Amniotic stem cell (primary cell): ENCODE measurements at places on chromosomes 3 and 15.

- DNase-seq = no peak
Measured at GRCh38 chr15:77034695-77035489, 36.0 kb downstream of the TSPAN3 start.

GRCh38 chr3:13548696-13549622 lies at the start of gene FBLN2:
Gene FBLN2, plus strand, starts transcription at chr3:13549125. Its CDS starts 21,231 bp downstream, at chr3:13570356.
- DNase-seq = no peak

DNA sequence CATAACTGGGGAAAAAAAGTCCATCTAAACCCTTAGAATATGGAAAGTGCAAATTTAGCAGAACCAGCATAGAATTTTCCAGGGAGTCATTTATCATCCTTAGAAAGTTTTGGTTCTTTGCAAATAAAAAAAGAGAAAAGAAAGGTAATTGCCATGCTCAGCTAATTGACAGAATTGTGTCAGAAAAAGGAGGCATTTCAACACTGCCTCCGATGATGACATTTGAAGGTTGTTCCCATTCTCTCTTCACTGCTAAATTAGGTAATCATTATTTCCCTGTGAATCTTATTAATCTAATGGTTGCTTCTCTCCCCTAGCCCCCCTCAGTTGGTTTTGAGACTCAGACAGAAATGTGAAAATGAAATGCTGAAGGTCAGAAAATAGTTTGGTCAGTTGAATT lies 139.2 kb downstream of the PDCD6IP start:
- no peak for DNase-seq

DNA sequence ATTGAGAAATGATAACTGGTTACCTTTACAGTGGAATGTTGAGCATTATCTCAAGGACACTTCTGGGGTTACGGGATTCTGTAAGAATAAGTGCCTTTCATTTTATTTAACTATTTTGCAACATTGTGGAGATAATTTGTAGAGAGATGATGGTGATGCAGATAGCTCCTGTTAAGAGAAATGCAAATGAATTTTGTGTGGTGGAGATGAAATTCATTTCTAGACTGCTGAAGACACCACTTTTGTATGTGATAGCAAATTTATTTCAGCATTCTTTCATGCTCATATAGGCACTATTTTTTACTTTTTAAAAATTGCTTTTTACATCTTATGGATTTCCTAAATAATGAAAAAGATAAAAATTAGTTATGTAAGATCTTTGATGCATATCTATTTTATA lies 463.3 kb upstream of the CBLB start:
- DNase-seq = no peak

GRCh38 chr3:153456833-153457545 lies 295.0 kb downstream of the RAP2B start:
- DNase-seq = no peak

GRCh38 chr3:148729476-148730055 lies 31.9 kb downstream of the AGTR1 start:
- DNase-seq = no peak

DNA sequence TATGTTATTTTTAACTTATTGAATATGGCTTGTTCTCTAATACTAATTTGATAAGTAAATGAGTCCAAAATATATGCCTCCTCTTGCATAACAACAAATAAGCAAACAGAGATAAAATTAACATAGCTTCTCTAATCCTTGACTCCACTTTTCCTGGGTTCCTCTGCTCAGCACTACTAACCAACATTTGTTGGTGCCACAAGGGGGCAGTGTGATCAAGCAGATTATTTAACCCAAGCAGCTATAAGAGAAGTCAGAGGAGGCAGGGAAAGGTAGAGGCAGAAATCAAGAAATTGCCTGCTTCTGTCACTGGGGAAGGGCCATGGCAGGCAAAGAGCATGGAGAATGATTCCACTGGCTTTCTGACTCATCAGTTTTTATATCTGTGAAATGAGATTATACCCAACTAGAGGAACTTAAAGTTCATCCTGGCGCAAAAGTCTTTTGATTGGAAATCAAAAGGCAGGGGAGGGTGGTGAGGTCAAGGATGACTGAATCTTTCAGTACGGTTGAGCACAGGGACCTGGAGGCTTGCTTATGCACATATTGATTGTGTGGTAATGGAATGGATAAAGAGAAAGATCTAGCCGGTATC lies 152.2 kb downstream of the IGSF11 start:
- no peak for DNase-seq

DNA sequence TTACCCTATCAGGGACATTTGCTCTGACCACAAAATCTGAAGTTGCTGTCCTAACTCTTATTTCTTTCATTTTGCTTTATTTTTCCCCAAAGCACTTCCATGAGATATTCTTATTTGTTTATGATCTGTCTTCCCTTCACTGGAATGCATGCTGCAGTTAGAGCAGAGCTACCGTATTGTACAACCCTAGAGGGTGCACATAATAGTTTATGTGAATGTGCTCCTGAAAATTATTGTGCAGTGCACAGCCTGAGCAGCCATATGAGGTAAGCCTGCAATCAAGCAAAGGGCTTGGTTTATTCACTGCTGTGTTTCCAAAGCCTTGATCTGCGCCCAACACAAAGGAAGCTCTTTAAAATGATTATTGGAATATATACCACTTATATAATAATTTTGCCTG lies 120.3 kb upstream of the CADPS start:
- no peak for DNase-seq

DNA sequence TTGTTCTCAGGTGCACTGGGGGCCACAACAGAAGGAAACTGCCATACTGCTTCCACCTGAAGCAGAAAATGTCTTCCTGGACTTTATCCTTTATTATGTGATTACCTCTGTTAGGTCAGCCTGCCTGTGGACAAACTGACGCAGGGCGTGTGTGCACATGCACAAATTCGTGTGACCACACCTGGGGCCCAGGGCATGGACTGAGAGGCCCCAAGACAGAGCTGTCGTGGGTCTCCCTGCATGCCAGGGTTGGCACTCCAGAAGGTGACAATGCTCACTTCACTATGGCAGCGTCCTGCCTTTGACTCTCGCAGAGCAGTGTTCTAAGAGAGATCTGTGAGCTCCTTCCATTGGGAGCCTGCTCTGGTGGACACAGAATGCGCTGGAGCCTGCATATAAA lies 34.5 kb downstream of the CCDC12 start:
- no peak for DNase-seq

DNA sequence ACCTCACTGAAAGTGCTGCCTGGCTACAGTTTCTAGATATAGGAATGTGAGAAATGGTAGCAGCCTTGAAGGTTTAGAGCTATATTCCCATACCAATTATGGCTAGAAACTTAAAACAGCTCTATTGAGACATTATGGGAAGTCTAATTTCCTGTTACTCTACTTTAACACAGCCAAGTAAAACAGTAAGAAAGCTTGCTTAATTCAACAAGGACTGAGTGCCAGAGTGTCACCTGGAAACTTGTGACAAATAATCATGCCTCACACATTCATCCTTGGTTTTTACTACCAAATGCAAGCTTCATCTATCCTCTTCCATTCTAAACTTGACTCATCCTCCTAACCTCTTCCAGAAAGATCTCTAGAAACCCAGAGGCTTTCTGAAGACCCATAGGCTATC lies 41.7 kb downstream of the UBE3A start:
- no peak for DNase-seq

- DNase-seq = no peak
Measured at GRCh38 chr3:39809181-39809994, at the start of gene MYRIP. Gene MYRIP, plus strand, starts transcription at chr3:39809609. Its CDS starts 91,208 bp downstream, at chr3:39900817.

DNA sequence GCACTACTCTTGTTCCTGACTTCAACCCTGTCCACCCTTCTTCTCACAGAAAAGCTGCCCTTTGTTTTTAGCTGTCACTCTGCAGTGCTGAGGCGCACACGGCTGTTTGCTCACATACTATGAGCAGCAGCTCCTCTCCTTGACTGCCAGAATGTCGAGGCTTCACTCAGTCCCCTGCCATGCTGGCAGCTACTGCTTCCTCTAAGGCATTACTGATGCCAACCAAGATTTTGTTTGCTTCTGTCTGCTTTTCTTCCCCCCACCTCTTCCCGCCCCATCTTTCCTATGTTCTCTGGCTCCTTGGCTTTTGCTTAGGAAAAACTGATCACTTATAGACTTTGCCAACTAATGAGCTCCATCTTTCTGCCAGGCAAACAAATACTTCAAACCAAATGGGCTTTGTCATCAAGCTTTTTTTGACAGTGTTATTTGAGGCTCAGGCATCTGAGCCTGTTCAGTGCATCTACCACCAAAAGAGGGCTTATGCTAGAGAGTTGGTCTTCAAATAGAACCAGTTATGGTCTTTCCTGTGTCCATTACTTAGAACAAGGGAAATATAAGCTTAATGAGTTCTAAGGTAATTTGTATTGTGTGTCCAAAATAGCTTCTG lies 81.0 kb downstream of the FBXL2 start:
- DNase-seq = no peak

GRCh38 chr15:60195611-60196010 lies 191.5 kb downstream of the FOXB1 start:
- DNase-seq = no peak

DNA sequence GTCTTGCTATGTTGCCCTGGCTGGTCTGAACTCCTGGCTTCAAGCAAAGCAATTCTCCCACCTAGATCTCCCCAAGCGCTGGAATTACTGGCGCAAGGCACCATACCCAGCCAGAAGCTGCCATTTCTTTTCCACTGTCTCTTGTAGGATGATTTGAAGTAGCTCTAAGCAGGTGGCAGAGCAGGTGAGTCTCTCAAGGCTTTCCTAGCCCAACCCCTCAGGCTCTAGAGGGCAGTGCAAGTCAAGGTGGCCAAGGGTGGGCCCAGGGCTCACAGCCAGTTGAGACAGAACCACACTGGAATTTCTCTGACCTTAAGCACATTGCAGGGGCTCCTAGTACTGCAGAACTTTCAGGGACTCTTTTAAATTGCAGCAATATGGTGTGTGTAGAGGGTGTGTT lies 15.6 kb upstream of the DAG1 start:
- DNase-seq = no peak

GRCh38 chr15:49383266-49383665 lies 39.8 kb upstream of the FGF7 start:
- no peak for DNase-seq

DNA sequence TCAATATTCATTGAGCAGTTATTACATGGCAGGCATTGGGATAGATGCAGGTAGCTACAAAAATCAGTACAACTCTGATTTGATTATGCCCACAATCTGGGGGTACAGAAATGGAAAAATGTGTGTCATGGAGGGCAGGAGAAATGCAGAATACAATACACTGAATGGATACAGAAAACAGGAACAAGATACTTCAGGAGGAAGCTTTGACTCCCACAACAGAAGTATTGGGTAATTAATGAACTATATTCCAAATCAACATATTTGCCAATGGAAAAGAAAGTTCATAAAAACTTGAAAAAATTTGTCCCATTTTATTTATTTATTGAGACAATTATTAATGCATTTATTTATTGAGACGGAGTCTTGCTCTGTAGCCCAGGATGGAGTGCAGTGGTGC lies 207.0 kb downstream of the SUCLG2 start:
- no peak for DNase-seq

DNA sequence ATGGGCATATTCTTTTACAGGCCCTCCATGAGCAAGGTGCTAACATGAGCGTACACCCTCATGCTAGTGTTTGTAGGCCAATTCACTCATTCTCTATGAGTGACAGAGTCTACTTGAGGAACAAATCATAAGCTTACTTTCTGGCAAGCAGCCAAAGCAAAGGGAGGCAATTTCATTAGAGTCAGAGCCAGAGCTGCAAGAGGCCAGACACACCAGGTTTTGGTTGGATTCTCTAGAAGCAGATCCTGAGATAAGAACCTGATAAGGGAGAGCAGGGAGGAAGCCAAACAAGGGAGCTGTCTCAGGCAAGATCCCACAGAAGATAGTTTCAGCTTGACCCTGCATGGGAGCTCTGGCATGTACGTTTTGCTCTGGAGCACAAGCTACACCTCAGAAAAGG lies 214.1 kb upstream of the CTNNB1 start:
- DNase-seq = no peak

DNA sequence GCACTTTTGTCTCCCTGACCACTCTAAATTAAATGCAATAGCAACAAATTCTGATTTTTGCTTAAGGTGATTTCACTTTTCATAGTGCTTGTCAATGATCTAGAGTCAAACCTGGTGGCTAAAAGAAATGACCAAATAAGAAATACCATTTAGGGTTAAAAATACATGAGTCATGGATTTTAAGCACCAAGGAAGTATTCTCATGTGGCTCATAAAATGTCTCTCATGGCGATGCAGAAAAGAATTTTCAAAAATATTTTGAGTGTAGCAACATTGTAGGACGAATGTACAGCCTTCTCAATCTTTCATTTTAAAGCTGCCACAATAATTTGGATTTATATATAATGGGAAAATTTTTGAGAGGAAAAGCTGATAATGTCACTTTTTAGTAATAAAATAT lies 193.6 kb downstream of the EPHA3 start:
- no peak for DNase-seq

DNA sequence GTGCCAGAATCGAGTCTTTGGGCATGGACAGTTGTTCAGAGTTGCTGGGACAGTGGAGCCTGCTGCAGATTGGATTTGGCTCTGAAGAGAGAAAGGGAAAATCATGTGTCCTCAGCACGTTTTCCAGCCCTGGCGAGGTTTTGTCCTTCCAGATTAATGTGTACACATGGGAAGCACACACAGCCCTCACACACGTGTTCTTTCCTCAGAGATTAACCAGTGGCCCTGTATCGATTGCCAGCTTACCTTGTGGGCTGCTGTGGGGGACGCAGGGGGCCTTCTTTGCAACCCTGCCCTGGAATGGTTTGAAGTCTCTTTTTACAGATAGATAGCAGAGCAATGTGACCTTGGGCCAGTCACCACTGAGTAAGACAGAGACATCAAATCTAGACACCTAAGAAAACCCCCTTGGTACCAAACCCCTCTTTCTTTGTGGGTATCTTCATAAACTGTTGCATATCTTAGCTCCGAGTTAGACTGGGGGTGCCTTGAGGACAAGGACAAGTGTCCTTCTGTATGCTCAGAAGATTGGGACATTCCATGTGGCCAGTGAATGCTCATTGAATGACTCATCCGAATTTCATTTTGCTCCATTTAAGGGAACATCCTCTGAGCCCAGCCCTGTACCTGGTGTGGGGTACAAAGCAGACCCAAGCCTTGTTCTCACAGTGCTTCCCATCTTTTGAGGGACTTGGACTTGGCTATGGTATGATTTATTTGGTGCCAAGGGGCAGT lies 48.0 kb downstream of the SMAD6 start:
- DNase-seq = no peak

- no peak for DNase-seq
Measured at GRCh38 chr3:36380221-36381031, at the start of gene STAC. Gene STAC, plus strand, starts transcription at chr3:36380504. Its CDS starts 140 bp downstream, at chr3:36380644.
